ENCODE measurements at places on chromosomes 3 and 15. TPM values are rescaled to one million over a fixed set of nuclear protein-coding genes. Genes with fewer than 3 reads are reported as not detected.

DNA sequence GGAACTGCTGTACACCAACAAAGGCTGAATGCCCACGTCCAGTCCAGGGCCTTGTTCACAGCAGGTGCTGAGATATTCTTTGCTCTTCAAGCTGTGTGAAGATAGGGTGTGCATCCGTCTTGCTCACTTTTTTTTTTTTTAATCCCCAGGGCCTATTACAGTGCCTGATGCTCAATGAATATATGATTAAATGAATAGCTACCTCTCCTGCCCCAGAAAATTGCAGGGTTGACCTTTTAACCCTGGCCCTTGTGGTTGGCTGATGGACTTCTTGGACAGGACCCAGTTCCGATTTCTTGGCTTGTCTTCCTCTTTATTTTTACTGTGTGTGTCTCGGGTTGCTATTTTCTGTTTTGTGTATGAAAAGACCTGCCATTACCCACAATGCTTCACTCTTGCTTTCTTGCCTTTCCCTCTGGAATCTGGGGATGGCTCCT lies 2.9 kb upstream of the FYTTD1 start:
- no peak for DNase-seq

- DNase-seq: no peak
Observed at GRCh38 chr3:12454076-12454815, 30.0 kb upstream of the TSEN2 start.

GRCh38 chr15:39128746-39129145 lies 452.1 kb upstream of the THBS1 start:
- DNase-seq: no peak

DNA sequence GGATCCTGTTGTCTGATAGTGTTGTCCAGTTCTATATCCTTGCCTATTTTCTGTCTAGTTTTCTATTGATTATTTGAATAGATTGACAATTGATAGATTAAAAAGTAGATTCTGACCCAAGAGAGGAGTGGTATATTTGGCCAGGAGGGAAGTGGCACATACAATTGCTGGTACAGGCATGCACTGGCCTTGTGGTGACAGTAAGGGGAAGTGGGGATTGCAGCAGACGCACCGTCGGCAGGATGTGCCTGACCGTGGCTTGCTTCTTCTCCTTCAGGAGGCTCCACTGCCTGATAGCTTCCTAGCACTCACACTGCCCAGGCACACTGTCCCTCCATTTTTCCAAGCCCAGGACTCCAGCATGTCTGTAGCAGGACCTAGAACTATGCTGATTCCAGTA lies 10.5 kb downstream of the GABRG3 start:
- no peak for DNase-seq

The RLBP1 gene
- total RNA-seq: not detected

The LNP1 gene
- total RNA-seq: 4.0 TPM

DNA sequence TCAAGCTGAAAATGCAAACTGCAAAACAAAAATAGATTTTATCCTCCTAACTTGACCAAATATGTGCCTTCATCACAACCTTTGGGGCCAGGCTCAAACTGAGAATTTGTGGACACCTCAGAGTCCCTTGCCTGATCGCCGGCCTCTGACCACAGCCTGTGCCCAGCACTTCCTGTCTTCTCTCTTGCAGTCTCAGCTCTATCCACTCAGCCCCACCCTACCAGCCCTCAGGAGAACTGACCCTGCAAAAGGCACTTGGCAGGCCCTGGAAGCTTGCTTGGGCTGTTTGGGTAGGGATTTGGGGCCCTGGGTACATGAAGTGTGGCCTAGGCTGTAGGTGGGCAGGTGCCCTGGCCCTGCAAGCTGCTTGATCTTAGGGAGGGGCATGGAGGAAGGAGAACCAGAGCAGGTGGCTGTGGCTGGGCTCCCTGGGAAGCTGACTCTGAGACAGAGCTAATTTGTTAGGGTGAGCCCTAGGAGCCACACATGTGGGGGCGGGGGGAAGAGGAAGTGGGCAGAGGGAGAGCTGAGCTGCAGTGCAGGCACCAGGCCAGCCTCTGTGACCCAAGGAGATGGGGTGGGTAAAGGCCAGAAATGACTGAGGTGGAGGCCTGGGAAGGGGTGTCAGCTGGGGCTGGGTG lies 8.6 kb downstream of the CLEC3B start:
- DNase-seq: peak; percentile 64

DNA sequence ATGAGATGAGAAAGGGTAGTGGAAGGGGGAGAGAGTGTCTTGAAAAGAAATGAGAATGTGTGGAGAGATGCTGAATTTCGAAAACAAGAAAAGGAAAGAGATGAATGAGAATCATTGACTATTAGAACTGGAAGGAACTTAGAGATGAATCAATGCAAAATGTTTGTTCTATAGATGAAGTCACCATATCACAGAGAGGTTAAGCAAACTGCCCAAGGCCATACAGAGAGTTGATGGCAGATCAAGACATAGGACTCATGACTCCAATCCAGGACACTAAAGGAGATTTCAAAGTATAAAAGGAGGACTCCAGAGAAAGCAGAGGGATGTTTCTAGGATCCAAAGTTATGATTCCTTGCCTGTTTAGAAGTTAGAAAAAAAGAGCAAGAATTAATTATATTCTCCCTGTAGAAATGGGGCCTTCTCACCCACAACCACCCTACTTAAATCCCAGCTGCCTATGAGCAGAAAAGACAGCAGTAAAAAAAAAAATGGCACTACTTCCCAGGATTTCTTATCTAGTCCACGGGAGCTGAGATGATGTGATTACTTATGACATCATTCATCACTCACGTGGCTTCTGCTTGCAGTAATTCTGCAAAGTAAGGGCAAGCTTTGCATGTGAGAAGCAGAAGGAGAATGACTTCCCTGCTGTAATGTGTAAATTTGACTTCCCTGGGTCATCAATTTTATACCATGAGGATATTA lies 210.8 kb upstream of the MRPL3 start:
- no peak for DNase-seq

DNA sequence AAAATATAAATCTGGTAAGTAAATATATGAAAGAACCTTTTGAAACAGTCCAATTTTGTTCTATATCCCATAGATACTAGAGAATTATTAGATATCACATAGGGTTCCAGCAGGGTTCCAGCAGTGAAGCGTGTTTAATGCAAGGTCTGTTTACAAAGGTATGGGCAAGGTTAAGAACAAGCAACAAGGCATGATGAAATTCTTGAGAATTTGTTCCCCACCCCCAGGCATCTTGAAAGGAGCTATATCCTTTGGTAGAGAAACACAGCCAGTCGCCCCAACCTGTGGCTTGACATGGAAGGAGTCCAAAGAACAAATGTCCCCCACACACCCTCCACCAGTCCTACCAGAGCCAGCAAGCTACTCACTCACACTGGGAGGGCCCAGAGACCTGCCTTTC lies 18.6 kb upstream of the FNDC3B start:
- DNase-seq: no peak

The SLC9C1 gene
- total RNA-seq: 0.13 TPM

DNA sequence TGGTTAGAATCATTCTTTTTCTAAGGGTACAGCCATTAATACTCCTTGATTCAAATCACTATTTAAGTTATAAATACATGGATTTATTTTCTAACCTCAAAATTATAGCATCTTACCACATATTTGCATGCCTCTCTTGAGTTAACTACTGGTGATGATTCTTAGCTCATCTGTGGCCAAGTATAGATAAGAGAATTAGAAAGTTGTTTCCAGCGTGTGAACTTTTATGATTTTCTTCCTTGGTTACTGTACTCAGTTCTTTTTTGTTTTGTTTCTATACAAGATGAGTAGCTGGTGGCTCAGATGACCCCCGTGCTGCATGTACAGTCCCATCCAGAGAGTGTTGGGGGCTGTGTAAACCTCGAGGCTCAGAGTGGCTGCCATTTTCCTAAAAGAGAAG lies 124.6 kb downstream of the IGF1R start:
- DNase-seq: no peak

DNA sequence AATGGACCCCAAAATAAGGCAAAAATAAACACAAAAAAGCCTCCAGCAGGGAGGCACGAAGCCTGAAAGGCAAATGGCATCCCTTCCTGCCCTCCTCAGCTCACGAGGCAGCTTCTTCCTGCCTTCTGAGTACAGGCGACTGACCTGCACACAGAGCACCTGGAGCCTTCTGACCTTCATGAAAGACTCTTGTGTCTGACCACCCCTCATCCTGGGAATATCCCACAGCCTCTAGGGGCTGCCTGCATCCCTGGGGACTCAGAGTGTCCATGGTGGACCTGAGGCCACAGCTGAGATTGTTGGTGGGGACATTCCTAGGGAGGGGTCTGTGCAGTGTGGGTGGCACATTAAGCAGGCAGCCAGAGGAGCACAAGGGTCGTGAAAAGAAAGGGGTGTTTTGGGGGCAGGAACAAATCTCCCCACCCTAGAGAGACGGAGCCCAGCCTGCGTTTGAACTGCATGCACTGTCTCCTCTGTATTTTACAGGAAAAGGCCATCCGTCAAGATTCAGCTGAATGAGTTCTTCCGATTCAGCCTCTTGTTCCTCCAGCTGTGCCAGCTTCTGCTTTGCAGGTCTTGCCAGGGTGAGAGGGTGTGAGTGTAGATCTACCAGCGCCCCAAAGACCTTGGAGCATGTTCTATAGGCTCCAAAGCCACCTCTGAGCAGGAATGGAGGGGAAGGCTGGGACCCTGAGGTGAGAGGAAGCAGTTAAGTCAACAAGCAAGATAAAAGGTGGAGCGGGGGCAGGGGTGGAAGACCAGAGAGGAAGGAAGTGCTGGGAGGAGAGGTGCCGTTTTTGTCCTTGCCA lies 80.4 kb upstream of the MEF2A start:
- no peak for DNase-seq

DNA sequence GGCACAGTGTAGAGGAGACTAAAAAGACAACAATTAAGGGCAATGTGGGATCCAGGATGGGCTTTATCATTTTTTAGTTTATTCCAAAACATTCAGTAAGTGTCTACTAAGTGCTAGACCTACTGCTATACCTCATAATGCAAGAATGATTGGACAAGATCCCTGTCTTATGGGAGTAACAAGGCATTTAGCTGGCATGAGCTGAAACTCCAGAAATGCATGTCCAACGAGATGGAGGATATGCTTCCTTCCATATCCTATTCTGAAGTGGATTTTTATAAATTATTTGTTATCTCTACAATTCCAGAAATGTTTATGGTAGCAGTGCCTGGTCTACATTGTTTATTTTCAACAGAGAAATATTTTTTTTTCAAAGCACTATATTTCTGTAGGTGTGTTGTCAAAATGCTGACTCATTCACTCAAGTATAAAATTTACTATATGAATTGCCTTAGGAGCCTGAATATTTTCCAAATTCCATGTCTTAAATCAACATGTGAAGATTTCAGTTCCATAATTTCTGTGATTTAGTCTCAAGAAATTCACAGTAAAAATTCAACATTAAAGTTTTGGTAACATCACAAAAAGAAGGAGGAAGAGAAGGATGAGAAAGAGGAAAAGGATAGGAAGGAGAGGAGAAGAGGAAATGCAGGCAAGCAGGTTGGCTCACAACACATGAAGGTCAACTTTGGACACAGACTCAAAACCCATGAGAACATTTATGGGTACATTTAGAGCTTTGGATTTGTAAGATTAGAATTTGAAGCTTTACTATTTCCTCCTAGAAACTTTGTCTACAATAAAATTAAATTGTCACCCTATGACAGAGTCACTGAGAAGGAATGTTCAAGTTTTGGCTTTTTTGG lies 88.6 kb downstream of the P3H2 start:
- DNase-seq: no peak

DNA sequence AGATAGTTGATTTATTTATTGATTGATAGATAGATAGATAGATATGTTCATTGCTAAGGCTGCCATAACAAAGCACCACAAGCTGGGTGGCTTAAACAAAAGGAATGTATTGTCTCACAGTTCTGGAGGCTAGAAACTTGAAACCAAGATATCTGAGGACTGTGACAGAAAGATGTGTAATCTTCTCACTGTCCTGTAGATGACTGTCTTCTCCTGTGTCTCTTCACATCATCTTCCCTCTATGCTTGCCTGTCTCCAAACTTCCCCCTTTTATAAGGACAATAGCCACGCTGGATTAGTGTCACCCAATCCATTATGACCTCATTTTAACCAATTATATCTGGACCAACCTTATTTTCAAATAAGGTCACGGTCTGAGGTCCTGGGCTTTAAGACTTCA lies 40.9 kb downstream of the GNB4 start:
- DNase-seq: no peak

The DCP1A gene
- 31.7 TPM for total RNA-seq

GRCh38 chr3:191139736-191140135 lies 59.3 kb upstream of the OSTN start:
- no peak for DNase-seq

The SUSD5 gene
- total RNA-seq: 2.1 TPM

- no peak for DNase-seq
Observed at GRCh38 chr3:72193771-72194430, 409.0 kb upstream of the PROK2 start.

The GPR15 gene
- 4.0 TPM for total RNA-seq

The AHSG gene
- not detected for total RNA-seq

The ERICH6 gene
- 0.36 TPM for total RNA-seq

The RFTN1 gene
- 24.4 TPM for total RNA-seq

DNA sequence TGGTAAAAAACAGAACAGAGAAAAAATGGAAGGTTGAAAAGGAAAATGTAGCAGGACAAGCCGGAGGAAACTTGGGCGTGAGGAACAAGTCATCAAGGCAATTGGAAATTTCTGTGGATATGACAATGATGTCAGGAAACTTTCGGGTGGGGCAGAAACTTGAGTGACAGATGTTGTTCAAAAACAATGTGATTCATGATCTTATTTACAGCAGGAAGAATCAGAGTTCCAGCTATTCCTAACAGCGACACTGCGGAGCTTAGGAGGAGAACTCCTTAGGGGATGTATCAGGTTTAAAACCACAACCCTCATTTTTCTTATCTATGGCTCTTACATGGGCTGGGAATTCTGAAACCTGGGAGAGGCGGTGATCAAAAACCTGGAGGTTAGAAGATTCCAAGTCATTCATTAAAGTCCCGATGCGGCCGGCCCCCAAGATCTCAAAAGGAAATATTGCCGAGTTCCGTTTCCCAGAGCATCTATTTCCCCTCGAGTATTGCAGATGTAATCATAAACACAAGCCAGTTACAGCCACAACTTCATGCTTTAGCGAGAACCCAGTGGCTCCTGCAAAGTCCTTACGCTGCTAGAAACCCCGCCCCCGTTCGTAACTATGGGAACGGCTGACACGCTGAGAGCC lies 659 bp upstream of the ARRDC4 start:
- no peak for DNase-seq

- peak; percentile 36 for DNase-seq
Observed at GRCh38 chr3:14915636-14916222, 31.7 kb upstream of the NR2C2 start.

DNA sequence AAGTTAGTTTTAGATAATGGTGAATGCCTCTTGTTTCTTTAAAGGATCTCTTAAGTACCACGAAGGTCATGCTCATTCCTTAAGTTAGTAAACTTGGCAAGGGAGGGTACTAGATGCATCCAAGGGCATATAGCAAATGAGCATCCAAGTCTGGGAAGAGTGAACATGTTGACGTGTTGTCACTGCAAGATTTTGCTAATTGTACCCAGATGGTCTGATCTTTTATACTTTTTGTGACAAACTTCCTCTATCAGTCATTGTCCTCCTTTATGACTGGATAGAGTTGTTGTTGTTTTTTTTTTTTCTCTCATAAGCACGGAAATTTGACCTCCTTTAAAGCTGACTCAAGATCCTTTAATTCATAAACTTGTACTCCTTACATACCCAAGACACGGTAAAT lies 121.3 kb downstream of the CHST2 start:
- DNase-seq: no peak

Measured in ureter (tissue), 1 donor.